ENCODE measurements at places on chromosomes 6 and 20.

GRCh38 chr6:149317644-149318571 lies at the start of gene TAB2:
Gene TAB2 (plus strand): TSS chr6:149317712. CDS start chr6:149369998, 52,286 bp downstream.
- peak within 1 kb of the TSS; percentile 69 for H3K27ac ChIP-seq
- H3K27me3 ChIP-seq, result no peaks in the 10 kb centered on the region
- no peak for DNase-seq

DNA sequence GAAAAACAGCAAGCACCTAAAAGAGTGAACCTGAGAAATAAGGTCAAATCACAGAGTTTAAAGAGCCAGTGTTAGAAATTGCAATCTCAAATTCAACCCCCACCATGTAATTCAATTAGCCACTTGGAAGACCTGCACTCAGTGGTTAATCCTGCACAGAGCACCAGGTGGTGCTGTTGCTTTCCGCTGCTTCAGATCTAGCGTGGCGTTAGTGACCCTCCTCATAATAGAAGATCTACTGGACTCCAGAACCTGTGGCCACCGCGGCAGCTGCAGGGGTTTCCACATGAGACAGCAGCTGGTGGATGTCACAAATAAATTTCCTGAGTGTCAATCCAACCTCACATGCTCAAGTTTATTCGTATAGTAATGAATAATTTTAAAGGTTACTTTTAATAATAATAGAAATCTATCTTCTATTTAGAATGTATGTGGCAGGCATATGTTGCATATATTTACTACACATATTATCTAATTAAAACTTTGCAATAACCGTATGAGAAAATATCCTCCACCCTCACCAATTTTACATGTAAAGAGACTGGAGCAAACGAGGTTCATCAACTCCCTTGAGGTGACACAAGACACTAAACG lies 84.4 kb downstream of the SYNE1 start:
- H3K27me3 ChIP-seq, result no peaks in the 10 kb centered on the region
- H3K4me3 ChIP-seq, result no peak overlapping the region
- DNase-seq, result peak; percentile 71
- no peaks in the 10 kb centered on the region for H3K4me1 ChIP-seq
- H3K36me3 ChIP-seq, result no peaks in the 10 kb centered on the region

- peaks cover 17% of the 10 kb centered on the region for H3K4me1 ChIP-seq
- H3K36me3 ChIP-seq, result no peaks in the 10 kb centered on the region
- peak; percentile 44 for DNase-seq
- H3K27ac ChIP-seq, result no peak overlapping the region
- H3K27me3 ChIP-seq, result no peaks in the 10 kb centered on the region
Measured at GRCh38 chr20:2750491-2751251, 49.8 kb downstream of the CPXM1 start.

GRCh38 chr6:15907914-15908518 lies 220.9 kb upstream of the MYLIP start:
- H3K27ac ChIP-seq, result peak overlapping the region; percentile 86
- peaks cover 20% of the 10 kb centered on the region for H3K4me1 ChIP-seq
- no peaks in the 10 kb centered on the region for H3K36me3 ChIP-seq
- H3K4me3 ChIP-seq, result peak overlapping the region; percentile 5

DNA sequence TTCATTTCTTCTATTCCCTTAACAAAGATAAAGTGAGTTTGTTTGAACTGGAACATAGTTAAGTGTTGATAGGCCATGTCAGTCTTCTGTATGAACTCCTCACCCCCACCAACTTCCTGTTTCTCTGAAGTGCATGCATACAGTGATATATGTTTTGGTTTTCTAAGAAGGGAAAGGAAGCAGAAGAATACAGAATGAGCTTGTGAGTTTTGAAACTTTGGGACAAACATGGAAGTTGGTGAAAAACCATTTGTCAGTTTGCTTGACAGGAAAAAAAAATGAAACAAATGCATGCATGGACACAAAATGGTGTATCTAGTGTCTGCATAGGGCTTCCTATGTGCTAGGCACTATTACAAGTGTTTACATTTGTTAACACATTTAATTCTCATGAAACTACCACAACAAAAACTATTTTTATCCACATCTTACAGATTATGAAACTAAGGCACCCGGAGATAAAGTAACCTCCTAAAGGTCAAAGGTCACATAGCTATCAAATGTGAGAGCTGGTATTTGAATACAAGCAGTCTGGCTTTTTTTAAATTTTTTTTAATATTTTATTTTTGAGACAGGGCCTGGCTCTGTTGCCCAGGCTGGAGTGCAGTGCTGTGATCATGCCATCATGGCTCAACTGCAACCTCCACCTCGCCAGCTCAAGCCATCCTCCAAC lies 105.9 kb downstream of the ADGRB3 start:
- H3K4me3 ChIP-seq, result no peak overlapping the region
- H3K36me3 ChIP-seq, result no peaks in the 10 kb centered on the region
- H3K27me3 ChIP-seq, result no peaks in the 10 kb centered on the region
- no peak overlapping the region for H3K27ac ChIP-seq

DNA sequence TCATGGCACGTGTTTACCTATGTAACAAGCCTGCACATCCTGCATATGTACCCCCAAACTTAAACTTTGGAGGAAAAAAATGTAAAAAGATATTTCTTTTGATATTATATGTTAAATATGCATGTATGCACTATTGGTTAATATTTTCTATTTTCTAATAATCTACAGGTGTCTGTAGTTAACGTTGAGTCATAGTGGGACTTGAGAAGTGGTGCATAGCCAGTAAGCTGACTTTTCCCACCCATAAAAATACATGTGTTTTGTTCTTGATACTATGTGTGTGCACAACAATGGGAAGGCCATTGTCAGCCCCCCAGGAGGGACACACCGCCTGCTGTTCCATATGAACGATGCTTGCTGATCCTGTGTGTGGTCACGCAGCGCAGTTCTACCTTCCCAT lies 49.1 kb downstream of the FAM120B start:
- no peak overlapping the region for H3K4me3 ChIP-seq
- peaks cover 5% of the 10 kb centered on the region for H3K36me3 ChIP-seq
- no peaks in the 10 kb centered on the region for H3K27me3 ChIP-seq
- DNase-seq, result no peak
- H3K27ac ChIP-seq, result no peak overlapping the region

GRCh38 chr6:22145823-22146677 lies 150.8 kb downstream of the PRL start:
- no peaks in the 10 kb centered on the region for H3K27me3 ChIP-seq
- no peak overlapping the region for H3K27ac ChIP-seq
- peaks cover 10% of the 10 kb centered on the region for H3K4me1 ChIP-seq
- H3K4me3 ChIP-seq, result no peak overlapping the region
- H3K36me3 ChIP-seq, result no peaks in the 10 kb centered on the region

DNA sequence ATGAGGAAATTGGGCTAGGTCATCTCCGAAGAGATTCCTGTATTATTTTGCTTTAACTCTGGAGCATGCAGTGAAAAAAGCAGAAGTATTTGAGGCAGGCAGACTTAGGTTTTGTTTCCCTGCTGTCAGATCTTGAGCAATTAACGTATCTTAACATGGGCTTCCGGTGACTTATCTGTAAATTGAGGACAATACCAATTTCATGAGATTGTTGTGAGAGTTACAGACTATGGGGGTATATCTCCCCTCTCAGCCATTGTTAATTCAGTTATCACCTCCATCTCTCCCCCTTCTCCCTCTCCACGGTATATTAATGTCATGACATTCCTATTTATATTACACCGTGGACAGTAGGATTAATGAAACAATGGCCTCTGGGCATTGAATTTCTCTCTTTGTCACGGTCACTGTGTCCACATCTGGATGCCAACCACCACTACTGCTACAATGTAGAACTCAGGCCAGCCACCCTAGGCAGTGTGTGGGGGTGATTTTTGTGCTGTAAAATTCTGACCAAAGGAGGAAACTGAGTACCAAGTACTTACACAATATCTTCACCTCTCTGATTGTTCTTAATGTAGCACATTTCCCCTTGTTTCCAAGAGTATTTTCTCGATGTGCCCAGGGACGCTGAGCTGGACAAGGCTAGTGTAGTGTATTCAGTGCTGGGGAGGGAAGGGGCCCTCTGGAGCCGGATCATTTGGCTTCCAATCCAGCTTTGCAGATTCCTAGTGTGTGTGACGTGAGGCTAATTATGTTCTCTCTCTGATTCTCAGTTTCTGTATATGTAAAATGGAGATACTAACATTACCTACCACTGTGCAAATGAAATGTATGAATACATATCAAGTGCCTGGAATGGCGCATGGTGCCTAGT lies 77.2 kb downstream of the GCNT2 start:
- H3K4me1 ChIP-seq, result peaks cover 7% of the 10 kb centered on the region
- no peaks in the 10 kb centered on the region for H3K36me3 ChIP-seq
- no peak overlapping the region for H3K27ac ChIP-seq
- DNase-seq, result peak; percentile 13
- H3K4me3 ChIP-seq, result no peak overlapping the region

DNA sequence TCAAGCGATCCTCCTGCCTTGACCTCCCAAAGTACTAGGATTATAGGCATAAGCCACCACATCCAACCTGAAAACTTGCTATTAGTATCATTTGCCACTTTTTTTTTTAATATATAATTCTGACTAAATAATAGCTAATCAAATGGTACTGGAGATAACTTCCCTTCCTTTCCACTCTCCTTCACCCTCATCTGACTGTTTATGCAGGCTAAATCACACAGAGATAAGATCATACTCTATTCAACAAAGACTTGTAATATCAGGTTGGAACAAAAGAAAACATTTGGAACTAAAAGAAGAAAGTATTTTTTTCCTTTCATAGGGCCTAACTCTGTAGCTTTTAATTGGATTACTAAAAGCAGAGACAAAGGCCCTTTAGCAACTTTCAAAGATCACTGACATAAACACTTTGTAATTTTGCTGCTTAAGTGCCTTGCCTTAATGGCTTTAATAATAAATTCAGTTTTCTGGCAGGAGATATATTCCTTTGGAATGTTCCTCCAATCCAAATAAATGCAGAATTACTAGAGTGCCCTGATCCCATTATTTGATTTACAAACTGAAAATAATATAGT lies 198.7 kb upstream of the ASCC3 start:
- peak overlapping the region; percentile 99 for H3K27ac ChIP-seq
- no peaks in the 10 kb centered on the region for H3K36me3 ChIP-seq
- H3K4me1 ChIP-seq, result peaks cover 50% of the 10 kb centered on the region
- H3K27me3 ChIP-seq, result no peaks in the 10 kb centered on the region

GRCh38 chr6:44446626-44447300 lies 59.3 kb downstream of the CDC5L start:
- peak overlapping the region; percentile 17 for H3K4me3 ChIP-seq
- peak overlapping the region; percentile 74 for H3K27ac ChIP-seq
- peak; percentile 80 for DNase-seq

DNA sequence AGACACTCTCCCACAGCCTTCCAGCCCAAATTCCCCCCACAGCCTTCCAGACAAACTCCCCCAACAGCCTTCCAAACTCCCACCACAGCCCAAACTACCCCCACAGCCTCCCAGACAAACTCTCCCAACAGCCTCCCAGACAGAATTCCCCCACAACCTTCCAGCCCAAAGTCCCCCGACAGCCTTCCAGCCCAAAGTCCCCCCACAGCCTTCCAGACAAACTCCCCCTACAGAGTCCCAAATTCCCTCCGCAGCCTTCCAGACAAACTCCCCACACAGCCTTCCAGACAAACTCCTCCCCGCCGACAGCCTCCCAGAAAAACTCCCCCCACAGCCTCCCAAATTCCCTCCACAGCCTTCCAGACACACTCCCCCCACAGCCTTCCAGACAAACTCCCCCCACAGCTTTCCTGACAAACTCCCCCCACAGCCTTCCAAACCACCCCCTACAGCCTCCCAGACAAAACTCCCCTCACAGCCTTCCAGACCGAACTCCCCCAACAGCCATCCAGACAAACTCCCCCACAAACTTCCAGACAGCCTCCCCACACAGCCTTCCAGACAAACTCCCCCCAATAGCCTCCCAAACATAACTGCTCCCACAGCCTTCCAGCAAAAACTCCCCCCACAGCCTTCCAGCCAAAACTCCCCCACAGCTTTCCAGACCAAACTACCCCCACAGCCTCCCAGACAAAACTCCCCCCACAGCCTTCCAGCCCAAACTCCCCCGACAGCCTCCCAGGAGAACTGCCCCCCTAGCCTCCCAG lies 38.0 kb upstream of the SYNDIG1 start:
- no peak for DNase-seq
- no peaks in the 10 kb centered on the region for H3K36me3 ChIP-seq
- H3K27ac ChIP-seq, result no peak overlapping the region
- no peaks in the 10 kb centered on the region for H3K4me1 ChIP-seq

- no peaks in the 10 kb centered on the region for H3K36me3 ChIP-seq
- no peak overlapping the region for H3K27ac ChIP-seq
- DNase-seq, result no peak
Measured at GRCh38 chr6:20608356-20608755, 74.1 kb downstream of the CDKAL1 start.

DNA sequence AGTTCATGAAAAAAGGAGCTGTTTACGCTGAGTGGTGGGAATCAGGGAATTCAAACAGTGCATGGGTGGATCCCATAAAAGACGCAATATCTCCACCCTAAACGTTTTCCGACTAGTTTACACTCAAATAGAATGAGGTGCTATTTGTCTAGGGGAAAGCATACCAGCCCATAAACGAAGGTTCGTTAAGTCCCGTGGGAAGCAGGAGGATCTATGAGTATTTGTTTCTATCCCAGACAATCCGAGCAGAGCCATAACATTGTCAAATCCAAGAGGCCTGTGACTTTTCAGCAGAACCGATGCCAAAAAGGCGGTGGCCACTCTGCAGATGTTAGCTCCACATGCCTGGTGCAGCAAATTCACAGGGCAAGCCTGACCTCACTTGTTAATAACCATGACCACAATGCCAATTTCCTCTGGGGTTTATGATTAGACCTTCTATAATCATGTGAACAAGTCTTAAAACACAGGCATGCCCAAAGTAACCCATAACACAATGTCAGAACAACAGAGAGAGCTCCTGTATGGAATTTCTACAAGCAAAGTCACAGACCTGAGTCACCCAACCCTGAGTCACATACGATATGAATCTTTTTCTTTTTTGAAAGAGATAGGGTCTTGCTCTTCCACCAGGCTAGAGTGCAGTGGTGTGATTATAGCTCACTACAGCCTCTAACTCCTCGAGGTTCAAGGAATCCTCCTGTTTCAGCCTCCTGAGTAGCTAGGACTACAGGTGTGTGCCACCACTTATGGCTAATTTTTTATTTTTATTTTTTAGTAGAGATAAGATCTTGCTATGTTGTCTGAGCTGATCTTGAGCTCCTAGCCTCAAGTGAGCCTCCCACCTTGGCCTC lies 123.3 kb downstream of the KIF13A start:
- H3K4me3 ChIP-seq, result peak overlapping the region; percentile 23
- no peaks in the 10 kb centered on the region for H3K36me3 ChIP-seq
- peaks cover 57% of the 10 kb centered on the region for H3K4me1 ChIP-seq
- peak overlapping the region; percentile 96 for H3K27ac ChIP-seq

All from PC-3 (cell line).